NCI-H187 (cell line): ENCODE measurements at places on chromosomes 1 and 21.

DNA sequence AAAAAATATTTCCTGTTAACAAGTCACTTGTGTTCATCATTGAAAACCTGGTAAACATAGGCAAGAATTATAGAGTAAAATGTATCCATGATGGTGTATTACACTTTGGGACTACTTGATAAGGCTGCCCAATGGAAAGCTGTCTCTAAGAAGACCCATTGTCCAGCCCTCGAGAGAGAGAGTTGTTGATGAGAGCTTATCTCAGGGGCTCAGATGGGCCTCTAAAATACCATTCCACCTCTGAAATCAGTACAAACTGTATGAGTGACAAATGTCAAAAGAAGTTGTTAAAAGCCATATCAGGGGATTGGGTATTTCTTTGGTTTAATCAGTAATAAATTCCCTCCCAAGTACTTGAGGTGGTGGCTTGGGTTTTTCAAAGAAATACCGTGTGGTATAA lies 96.1 kb downstream of the KCNK1 start:
- no peak for DNase-seq

- peak; percentile 41 for DNase-seq
These were observed 166.1 kb downstream of the PDE4B start for GRCh38 chr1:65958561-65959350.

GRCh38 chr1:224640587-224640986 lies 24.5 kb downstream of the CNIH3 start:
- DNase-seq, result no peak

DNA sequence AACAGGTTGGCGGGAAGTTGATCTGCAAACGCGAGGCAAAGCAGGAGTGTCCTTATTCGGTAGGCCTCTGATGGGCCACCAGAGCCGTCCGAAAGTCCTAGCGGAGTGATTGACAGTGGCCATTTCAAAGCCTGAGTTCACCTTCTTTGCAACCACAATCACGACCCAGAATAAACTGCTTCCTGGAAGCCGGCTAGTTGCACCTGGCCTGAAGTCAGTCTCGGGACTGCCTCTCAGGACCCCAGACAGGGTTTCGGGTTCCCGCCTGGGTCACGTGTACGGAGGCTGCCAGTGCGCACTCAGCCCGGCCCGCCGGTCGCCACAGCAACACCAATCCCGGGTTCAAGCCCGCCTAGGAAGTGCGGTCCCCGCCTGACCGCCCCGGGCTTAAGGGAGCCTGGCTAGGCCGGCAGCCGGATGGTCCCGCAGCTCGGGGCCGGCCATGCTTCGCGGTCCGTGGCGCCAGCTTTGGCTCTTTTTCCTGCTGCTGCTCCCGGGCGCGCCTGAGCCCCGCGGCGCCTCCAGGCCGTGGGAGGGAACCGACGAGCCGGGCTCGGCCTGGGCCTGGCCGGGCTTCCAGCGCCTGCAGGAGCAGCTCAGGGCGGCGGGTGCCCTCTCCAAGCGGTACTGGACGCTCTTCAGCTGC lies at the start of gene TOR3A:
Gene TOR3A, plus strand, starts transcription at position 384 of the 646 bp plus-strand sequence. Its CDS starts 59 bp downstream, at position 443.
- peak; percentile 90 for DNase-seq

DNA sequence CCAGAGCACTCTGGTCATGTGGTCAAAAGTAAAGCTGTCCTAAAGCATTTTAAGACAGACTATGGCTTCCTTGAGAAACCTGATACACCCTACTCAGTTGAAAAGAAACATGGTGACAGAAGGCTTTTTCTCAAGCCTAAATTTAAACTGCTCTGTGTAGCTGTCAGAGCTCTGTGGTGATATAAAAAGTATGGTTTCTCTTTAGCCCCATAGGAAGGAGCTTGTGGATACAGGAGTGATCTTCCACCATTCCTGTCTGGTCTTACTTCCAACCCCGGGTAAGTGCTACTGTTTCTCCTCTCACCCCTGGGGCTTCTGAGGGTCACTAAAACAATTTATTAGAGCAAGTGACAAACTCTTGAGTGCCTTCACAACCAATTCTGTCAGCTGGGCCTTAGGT lies 8.5 kb downstream of the TP53BP2 start:
- DNase-seq, result no peak

GRCh38 chr1:30663596-30664091 lies 59.7 kb downstream of the MATN1 start:
- no peak for DNase-seq

DNA sequence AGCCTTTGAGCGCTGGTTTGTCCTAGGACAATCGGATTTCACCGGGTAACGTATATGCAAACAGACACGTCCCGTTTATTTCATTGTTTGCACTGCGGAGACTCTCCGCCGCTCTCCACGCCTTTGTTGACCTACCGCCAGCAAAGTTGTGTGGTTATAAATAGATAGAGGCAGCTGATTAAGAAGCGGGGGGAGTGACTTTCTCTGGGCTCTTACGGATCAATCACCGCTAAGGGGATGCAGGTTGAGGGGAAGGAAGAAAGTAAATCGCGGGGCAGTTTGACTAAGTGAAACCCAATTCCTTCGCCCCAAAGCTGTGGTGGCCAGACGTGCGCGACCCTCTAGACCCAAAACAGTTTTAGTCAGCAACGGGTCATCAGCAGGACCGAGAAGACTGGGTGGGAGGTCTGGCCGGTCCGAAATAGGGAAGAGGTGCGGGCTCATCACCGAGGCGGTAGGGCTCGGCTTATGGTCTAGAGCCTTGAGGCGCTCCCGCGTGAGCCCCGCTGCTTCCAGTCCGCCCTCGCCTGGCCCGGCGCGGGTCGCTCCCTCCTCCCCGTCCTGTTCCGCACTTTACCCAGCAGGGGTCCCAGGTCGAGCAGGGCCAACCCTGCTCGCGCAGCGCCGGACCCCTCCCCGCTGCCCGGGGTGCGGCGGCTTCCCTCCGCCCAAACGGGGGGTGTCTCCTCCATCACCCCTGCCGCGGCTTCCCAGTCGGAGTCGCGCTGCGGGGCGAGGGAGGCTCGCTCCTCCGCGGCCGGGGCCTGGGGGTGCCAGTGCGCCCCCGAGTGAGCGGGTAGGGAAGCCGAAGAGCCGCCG lies 120.8 kb upstream of the RRP15 start:
- DNase-seq, result no peak

GRCh38 chr1:18516473-18516872 lies 35.7 kb downstream of the KLHDC7A start:
- DNase-seq, result no peak

DNA sequence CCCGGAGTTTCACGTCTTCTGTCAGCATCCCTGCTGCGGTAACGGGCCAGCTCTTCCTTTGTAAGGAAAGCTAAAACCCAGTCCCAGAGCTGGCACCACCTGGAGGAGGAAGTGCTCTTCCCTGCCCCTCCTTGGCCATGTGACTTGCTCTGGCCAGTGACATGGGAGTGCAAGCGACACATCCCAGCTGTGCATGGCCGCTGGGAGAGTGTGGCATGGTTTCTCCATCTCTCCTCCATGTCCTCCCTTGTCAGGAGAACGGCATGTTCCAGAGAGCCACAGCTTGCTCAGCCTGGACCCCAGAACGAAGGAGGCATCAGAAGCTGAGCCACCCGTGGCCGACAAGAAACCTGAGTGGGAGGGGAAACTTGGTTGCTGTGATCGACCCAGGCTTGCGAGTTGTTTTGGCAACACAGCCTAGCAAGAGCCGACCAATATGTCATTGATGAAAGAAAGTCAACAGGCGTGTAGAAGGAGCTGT lies 2.7 kb upstream of the PRXL2B start:
- peak; percentile 60 for DNase-seq

DNA sequence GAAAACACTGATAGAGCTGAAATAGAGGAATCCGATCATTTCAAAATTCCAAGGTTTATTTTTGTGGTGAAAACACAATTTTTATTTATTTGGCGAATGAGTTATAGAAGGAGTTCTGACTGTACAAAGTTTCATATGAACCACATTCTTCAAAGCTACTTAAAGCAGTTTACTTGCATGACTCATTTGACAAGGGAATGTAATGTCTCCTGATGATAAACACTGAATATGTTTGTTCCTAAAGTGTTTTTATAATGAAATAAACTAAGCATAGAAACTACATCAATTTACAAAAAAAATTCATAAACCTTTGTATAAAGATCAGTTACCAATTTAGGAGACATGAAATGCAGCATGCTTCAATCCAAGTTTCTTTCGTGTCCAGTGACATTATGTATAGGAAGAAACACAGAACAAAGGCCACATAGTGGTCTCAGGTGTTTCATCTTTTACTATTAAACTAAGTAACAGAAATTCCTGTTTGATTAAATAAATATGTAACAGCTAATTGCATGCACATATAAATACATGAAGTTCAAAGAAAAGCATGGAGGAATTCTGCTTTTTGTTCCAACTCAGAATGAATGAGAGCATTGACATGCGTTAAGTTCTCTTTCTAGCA lies 2.5 kb downstream of the PRKACB start:
- DNase-seq, result no peak

DNA sequence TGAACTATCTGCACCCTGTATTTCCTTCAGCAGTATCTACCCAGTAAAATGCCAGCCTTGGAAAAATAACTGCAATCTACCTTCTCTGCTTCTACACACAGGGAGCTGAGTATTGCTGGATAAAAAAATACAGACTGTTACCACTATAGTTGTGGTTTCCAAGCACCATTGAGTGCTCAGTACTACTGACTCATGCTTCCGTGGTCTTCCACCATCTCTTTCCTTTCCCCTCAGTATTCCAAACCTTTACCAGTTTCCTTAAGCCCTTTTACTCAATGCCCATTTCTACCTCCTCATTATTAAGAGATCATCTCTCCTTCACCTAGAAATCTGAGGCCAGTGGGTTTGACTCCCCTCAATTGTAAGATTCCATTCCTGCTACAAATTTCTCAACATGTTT lies 23.8 kb downstream of the GLMN start:
- DNase-seq, result no peak

DNA sequence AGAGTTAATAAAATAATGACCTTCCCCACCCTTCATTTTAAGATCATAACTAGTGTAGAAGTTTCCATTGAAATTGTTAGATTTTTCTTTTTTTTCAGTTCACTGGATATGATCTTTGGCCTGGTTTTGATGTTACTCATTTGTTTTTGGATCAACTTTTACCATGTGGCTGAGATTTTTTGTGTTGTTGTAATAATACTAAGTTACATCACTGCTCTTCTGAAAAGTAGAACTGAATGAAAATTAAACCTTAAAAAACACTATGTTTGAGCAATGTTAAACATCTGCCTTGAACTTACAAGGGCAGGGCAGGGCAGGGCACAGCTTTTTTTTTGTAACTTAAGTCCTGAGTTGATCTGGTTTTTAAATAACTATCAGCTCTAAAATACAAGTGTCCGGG lies 204.8 kb upstream of the ADAMTS5 start:
- no peak for DNase-seq

- DNase-seq, result no peak
These were observed 150.5 kb downstream of the DPYD start for GRCh38 chr1:97770376-97770775.

GRCh38 chr1:19204446-19205266 lies 5.4 kb downstream of the UBR4 start:
- DNase-seq, result no peak

DNA sequence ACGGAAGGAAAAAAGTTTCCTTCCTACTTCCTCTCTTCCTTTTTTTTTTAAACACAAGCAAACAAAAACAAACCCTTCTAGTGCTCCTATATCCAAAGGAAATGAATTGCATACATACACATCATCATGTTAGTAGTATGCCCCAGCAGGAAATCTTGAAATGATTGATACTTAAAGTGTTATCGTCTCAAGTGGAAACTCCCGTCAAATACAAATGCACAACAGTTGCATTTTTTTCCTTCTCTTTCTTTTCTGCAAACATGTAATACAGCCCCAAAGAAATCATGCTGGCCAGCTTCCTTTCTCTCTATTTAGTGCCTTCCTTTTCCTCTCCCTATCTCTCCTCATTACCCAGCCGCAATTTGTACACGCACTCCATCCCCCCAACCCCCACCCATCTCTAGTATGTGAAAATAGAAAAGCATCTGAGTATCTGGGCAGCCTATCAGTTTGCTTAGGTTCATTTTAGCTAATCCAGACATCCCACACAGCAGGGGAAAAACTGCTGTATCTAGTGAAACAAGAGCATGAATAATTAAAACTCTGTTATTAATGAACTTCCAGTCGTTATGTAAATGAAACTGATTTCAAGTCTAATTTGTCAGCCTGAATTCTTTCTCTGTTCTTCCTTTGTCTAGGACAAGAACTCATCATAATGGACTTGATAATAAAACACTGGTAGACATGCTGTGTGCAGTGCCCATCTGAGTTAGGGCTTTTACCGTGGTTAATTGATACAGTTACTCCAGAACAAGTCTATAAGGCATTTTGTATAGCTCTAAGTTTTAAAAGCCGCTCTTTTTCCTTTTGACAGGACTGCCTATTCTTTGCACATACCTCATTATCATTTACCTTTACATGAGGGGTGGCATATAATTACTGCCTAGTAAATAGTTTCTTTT lies 336.5 kb upstream of the ADGRL2 start:
- DNase-seq, result no peak

DNA sequence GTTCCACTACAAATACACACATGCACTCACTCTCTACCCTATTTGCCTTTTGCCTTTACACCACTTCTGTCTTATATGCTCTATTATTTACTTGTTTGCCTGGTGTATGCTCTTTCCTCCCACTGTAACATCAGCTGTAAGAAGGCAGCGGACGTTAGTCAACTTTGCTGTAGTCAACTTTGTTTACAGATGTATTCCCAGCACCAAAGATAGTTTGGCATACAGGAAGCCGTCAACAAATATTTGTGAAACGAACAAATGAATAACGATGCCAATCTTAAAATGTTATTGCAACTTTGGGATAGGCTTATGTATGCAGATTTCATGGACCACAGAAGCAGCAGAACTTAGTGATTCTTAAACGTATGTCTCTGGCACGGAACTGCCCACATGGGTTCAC lies 138.3 kb upstream of the GALNT2 start:
- DNase-seq, result no peak

- DNase-seq, result no peak
These were observed 12.2 kb upstream of the ARHGEF10L start for GRCh38 chr1:17527036-17527914.

DNA sequence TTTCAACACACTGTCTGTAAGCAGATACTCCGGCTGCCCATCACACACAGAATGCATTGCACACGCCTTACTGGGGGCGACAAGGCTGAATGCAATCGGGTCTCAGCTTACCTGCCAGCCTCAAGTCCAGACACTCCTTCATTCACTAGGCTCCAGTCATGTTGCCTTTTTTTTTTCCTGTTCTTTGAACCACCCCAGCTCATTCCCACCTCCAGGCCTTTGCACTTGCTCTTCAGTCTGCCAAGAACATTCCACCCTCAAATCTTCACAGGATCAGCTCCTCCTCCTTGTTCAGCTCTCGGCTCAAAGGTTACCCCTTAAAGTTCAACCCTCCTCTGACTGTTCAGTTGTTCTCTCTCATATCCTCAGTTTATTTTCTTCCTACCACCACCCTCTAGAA lies 181.9 kb upstream of the ESRRG start:
- no peak for DNase-seq

- no peak for DNase-seq
These were observed 38.2 kb downstream of the PKNOX1 start for GRCh38 chr21:43012596-43012995.

DNA sequence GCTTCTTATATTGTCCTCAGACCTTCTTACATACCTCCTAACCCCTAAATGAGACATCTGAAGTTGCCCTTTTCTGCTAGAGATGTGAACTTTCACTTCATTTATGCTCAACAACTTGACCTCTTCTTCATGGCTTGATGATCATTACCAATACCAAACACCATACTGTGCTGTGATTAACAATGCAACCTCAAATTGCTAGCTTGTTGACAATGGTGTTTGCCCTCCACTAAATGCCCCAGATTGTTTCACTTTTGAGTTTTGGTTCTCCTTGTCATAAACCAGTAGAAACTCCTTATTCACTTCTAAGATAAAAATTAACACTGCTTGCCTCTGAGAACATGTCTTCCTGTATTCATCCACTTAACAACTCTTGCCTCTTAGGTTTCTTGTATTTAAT lies 5.6 kb downstream of the JAK1 start:
- DNase-seq, result no peak

- no peak for DNase-seq
These were observed 8.3 kb downstream of the TTLL10 start for GRCh38 chr1:1181938-1182410.
